ENCODE measurements at places on chromosomes 2 and 18. TPM values are rescaled to one million over a fixed set of nuclear protein-coding genes. Genes with fewer than 3 reads are reported as not detected.

GRCh38 chr2:45119038-45119437, 109.8 kb upstream of the SIX2 start:
- DNase-seq, result no peak

Gene IL36A
- polyA plus RNA-seq, result not detected

DNA sequence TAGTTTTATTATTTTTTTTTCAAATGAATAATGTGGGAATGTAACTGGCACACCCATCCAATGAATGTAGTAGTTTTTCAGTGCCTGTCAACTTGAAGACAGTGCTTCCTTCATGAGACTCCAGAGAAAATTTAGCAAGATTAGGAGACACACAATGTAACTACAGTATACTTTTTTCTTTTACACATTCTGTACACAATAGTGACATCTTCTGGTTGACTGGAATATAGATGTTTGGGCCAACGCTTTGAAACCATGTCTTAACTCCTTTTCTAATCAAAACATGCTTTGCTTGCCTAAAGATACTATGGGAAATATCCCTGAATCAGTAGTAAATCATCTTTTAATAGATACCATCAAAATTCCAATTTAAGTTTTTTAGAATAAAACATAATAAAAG, 229.5 kb upstream of the ZC3H15 start:
- DNase-seq, result peak; percentile 60

- peak; percentile 53 for DNase-seq
Observed at GRCh38 chr18:21598726-21599584, 1.5 kb downstream of the ESCO1 start.

DNA sequence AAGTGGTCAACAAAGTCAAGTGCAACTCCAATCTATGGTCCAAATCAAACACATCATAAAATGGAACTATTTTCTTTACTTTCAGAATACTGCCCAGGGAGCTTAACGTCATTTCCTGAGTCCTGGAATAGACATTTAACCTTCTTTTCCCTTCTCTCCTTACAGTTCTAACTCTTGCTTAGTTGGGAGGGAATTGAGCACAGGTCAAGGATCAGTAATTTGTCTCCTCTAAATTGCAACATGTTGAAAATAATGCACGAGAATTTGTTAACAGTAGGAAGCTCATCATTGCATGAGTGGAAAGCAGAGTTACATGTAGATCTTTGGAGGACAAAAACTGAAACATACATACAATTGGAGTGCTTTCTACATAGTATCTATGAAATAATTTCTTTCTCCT, 87.7 kb downstream of the MEP1B start:
- no peak for DNase-seq

GRCh38 chr2:7841751-7842150, 840.1 kb upstream of the ID2 start:
- no peak for DNase-seq

Gene FBXO48
- polyA plus RNA-seq, result 2.3 TPM

Gene AKAIN1
- polyA plus RNA-seq, result not detected
